ENCODE measurements at places on chromosomes 2 and 18. TPM values are rescaled to one million over a fixed set of nuclear protein-coding genes. Genes with fewer than 3 reads are reported as not detected.

LRRTM1 gene
- not detected for total RNA-seq

POTEI gene
- 0.16 TPM for total RNA-seq

GAREM1 gene
- total RNA-seq = 1.1 TPM

ABCG5 gene
- total RNA-seq = not detected

BMP10 gene
- not detected for total RNA-seq

LOXL3 gene
- 0.95 TPM for total RNA-seq

TRIM54 gene
- total RNA-seq = 0.51 TPM

POTEJ gene
- not detected for total RNA-seq

GALNT1 gene
- total RNA-seq = 337 TPM
